Retinal pigment epithelial cell (primary cell): ENCODE measurements at places on chromosomes 3 and 15.

DNA sequence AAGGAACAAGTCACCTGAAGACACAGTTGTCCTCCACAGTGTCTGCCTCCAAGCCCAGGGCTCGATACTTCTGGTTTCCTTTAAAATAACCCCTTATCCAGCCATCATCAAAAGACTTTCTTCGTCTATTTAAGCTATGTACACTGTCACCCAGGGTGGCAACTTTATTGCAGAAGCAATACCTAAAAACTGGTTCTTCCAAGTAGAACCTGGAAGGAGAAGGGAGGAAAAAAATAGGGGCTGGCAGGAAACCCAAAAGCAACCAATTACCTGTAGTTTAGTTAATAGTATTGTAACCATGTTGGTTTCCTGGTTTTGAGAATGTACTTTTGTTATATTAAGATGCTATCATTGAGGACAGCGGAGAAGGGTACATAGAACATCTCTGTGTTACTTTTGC, 33.7 kb downstream of the ITGB5 start:
- DNase-seq, result no peak

- DNase-seq, result no peak
Measured at GRCh38 chr3:193744822-193745684, 152.0 kb downstream of the OPA1 start.

- no peak for DNase-seq
Measured at GRCh38 chr3:43013743-43014155, 34.6 kb downstream of the GASK1A start.

GRCh38 chr3:106830334-106830733, 546.9 kb upstream of the CCDC54 start:
- no peak for DNase-seq

GRCh38 chr15:74306781-74307217, 60.6 kb downstream of the CYP11A1 start:
- no peak for DNase-seq

DNA sequence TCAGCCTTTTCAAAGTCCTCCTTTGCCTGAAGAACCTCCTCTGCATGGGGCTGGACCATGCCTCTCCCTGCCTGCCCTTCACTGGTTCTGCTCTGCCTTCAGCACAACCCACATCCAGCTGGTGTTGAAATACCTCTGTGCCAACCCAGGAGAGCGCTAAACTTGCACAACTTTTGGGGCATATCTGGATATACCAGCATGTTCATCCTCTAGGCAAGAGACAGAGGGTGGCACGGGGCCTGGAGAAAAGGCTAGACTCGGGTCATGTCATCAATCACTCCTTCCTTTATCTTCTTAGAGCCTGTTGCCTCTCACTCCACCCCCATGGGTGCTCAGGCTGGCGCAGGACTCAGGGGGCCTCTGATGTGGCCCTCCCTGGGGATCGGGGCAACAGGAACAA, 4.8 kb downstream of the SEMA4B start:
- DNase-seq, result no peak

GRCh38 chr3:164365242-164365641, 713.1 kb downstream of the SI start:
- no peak for DNase-seq
